Dermis microvascular lymphatic vessel endothelial cell (primary cell): ENCODE measurements at places on chromosomes 6 and 20. TPM values are rescaled to one million over a fixed set of nuclear protein-coding genes. Genes with fewer than 3 reads are reported as not detected.

Gene POLR3F
- 12.5 and 15.7 TPM in 2 replicates for total RNA-seq

Gene MRPS18A
- total RNA-seq = 41.6 and 44.5 TPM in 2 replicates

Gene ADGRG6
- total RNA-seq = 3.3 and 7.6 TPM in 2 replicates

Gene RAET1L
- not detected in 2 replicates for total RNA-seq

Gene PTPRK
- total RNA-seq = 87.4 and 118 TPM in 2 replicates

Gene IL17F
- not detected in 2 replicates for total RNA-seq

Gene HFE
- total RNA-seq = 2.4 and 3.0 TPM in 2 replicates

Gene EPPIN
- not detected in 2 replicates for total RNA-seq

Gene FUCA2
- 38.8 and 41.2 TPM in 2 replicates for total RNA-seq

Gene ADGB
- not detected in 2 replicates for total RNA-seq

Gene TMEM244
- not detected in 2 replicates for total RNA-seq

Gene SRMS
- total RNA-seq = not detected in 2 replicates

Gene CST1
- total RNA-seq = not detected in 2 replicates

Gene PDE10A
- 8.0 and 10.2 TPM in 2 replicates for total RNA-seq

Gene CAP2
- 0.39 and 0.63 TPM in 2 replicates for total RNA-seq

Gene SEL1L2
- not detected in 2 replicates for total RNA-seq

Gene ZCCHC3
- total RNA-seq = 15.8 and 18.8 TPM in 2 replicates

Gene TMC2
- not detected in 2 replicates for total RNA-seq

Gene KIF25
- total RNA-seq = under 0.01 TPM in 1 of 2 replicates, not detected in the other

Gene TSPO2
- total RNA-seq = not detected in 2 replicates

Gene ANKRD6
- total RNA-seq = 4.9 and 14.4 TPM in 2 replicates

Gene ULBP2
- total RNA-seq = 1.0 and 1.4 TPM in 2 replicates

Gene OTOR
- not detected in 2 replicates for total RNA-seq

Gene SLC35D3
- not detected in 2 replicates for total RNA-seq

Gene GSTA3
- total RNA-seq = not detected in 2 replicates

Gene BPIFB4
- total RNA-seq = not detected in 2 replicates

Gene MTFR2
- total RNA-seq = 0.76 and 1.5 TPM in 2 replicates

Gene CTCFL
- total RNA-seq = not detected in 2 replicates

Gene TMEM14B
- total RNA-seq = 45.3 and 55.5 TPM in 2 replicates

Gene FUT9
- under 0.01 TPM in 1 of 2 replicates, not detected in the other for total RNA-seq

Gene MAPK13
- total RNA-seq = 3.9 and 7.0 TPM in 2 replicates

Gene HLA-DRA
- under 0.01 TPM in 1 of 2 replicates, not detected in the other for total RNA-seq

Gene CYP39A1
- 0.25 and 0.26 TPM in 2 replicates for total RNA-seq

Gene CDH22
- total RNA-seq = under 0.01 and 0.13 TPM in 2 replicates

Gene EYA2
- total RNA-seq = not detected in 2 replicates

Gene ZKSCAN3
- 4.2 and 4.6 TPM in 2 replicates for total RNA-seq

Gene OVOL2
- total RNA-seq = not detected in 2 replicates

Gene DEFB124
- not detected in 2 replicates for total RNA-seq

Gene AURKA
- 9.7 and 27.5 TPM in 2 replicates for total RNA-seq

Gene LIN28B
- total RNA-seq = under 0.01 TPM in 1 of 2 replicates, not detected in the other

Gene COL9A1
- not detected in 2 replicates for total RNA-seq

Gene FAM50B
- 4.4 and 6.1 TPM in 2 replicates for total RNA-seq

Gene POPDC3
- total RNA-seq = 0.25 and 0.39 TPM in 2 replicates

Gene BTBD3
- total RNA-seq = 45.6 and 79.3 TPM in 2 replicates

Gene LY6G6F
- total RNA-seq = not detected in 2 replicates

Gene WFDC6
- total RNA-seq = not detected in 2 replicates

Gene FAM217A
- not detected in 2 replicates for total RNA-seq

Gene SLC4A11
- total RNA-seq = 6.9 and 26.0 TPM in 2 replicates
